ENCODE measurements at places on chromosomes 12 and 14.

DNA sequence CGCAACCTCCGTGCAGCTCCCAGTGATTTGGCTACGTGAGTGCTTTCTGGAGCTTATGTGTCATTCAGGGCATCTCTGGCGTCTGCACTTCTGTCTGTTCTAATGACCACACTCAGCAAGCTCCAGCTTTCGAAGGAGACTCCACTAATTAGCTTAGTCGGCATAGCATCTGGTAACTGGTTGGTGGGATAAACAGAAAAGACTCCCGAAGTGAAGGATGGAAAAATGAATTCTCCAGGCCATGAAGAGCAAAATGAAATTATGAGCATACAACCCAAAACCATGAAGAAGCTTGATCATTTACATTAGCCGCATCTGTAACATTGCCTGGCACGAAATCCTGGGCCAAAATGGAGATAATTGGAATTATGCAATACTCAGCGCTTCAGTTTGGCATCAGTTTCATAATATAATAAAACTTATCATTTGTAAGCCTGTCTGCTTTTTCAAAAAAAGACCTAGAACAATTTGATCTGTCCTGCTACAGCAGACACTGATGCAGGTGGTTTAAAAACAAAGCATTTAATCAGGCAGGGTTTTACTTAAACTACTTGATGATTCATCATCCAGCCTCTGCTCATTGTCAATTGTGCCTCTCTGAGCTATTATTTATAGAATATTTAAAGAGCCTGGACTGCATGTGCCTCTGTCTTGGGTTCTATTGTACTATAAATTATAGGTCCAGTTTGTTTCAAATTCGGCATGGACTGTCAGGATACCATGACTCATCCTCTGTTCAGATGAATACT, 87.4 kb downstream of the SYT1 start:
- no peak for DNase-seq

GRCh38 chr14:77746064-77746702, 14.8 kb downstream of the SNW1 start:
- DNase-seq = no peak

- no peak for DNase-seq
Measured at GRCh38 chr14:98701377-98701776, 570.6 kb downstream of the BCL11B start.

GRCh38 chr12:100995201-100995600, 200.6 kb downstream of the ANO4 start:
- no peak for DNase-seq

GRCh38 chr12:123961585-123962345, 10.9 kb downstream of the CCDC92 start:
- DNase-seq = no peak

- no peak for DNase-seq
Measured at GRCh38 chr12:41188841-41189394, 798 bp downstream of the PDZRN4 start.

- no peak for DNase-seq
Measured at GRCh38 chr14:41663473-41663850, 56.8 kb downstream of the LRFN5 start.

DNA sequence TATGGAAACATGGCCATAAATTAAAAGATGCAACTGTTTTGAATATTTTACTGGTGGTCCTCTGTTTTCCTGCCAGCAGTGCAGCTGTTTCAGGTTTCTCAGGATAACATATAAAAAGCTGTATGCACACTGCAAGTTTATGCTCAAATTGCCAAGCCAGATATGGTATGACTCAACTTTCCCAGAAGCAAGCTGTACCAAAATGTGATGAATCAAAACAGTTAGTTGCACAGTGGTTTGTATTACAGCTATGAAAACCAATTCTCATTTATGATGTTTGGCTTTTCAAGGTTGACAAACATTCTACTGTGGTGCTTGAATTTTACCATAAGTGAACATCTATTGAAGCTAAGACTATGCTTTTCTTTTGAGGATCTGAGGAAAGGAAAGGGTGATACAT, 15.5 kb downstream of the TRMT5 start:
- no peak for DNase-seq

DNA sequence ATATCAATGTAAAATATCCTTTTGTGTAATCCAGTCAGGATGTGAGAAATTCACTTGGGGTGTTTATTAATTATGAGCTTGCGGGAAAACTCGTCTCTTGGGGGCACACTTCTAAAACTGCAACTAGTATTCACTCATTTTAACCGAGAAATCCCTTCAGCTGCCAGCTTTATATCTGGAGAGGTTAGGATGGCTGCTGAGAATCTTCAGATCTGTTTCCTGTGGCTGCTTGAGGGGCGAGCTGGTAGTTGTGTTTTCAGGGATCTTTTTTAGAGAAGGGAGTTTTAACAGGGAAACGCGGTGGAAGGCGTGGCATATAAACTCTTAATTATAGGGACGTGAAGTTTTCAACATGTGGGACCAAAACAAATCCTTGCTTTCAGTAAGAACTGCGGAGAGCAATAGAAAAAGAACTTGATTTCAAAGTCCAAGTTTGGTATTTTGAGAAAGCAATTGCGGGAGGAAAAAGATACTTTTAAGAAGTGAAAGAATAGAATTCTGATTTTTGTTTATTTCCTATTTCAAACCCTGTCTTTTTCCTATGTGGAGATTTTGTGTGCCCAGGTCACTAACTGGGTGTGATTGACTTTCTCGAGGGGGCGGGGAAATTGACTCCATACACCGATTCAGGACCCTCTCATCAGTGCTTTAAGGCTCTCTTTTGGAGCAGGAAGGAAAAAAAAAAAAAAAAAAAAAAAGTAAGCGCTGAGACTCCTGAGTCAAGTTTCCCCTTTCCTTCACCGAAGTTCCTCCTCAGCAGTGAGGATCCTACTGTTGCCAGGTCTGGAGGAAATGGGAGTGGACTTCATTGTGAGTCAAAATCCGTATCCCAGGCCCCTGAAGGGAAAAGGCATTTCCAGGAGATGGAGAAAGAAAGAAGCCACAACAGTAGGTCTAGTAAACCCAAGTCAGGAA, 1.1 kb downstream of the PPFIBP1 start:
- DNase-seq = no peak

DNA sequence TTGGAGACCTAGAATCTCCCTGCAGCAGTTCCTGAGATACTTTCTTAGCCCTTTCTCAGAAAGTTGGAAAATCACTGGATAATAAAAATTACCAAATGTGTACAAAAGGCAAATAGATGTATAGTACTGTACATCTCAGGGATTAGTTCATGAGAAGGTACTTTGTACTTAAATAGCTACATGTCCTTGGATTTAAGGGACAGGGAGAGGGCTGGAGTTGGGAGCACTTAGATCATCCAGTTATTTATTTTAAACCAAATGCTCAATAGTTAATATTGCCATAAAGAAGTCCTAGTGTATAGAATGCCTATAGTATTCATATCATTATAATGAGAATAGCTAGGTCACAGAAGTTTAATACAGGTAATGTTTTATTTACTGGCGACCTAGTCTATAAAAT, 13.4 kb downstream of the CDKN3 start:
- DNase-seq = no peak

DNA sequence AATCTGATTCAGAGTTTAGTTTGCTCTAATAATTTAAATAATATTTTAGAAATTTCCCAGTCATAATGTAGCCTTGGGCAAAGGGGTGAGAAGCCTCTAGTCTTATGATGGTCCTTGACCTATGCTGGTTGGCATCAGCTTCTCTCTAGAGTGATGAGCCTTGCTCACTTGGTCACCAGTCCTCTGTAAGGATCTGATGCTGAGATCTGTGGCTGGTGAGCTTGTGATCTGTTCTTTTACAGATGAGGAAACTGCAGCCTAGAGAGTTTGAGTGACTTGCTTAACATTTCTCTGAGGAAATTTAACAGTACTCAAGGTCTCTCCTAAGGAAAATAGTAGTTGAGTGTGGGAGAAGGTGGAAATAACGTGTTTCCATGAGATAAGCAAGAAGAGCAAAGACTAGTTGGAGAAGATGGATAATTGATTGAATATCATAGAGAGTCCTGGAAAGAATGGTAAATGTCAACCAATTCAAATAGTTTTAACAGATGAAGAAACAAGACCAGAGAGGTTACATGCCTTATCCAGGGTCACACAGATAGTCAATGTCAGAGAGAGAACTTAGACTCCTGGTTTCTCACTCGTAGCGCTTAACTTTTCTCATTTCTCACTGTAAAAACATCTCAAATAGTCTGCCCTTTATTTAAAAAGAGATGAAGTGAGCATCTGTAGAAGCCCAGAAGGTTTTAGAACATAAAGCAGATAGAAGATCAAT, 89.7 kb upstream of the ETV6 start:
- DNase-seq = no peak

GRCh38 chr12:49582201-49582600, 14.3 kb upstream of the MCRS1 start:
- no peak for DNase-seq

DNA sequence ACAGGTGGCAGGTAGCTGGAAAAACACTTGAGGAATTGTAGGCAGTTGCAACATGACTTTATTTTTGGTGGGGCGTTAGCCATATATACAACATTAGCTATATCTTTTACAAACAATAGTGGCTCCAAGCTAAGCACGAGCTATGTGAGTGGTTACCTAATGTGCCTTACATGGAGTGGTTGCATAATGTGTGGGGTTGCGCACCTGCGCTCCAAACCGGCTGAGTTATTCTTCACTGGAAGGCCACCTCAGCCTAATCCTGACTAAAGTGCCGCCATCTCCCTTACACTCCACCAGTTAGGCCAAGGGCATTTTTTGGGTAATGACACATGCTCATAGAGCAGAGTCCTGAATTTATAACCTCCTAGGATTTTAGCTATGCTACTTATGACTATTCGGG, 31.8 kb upstream of the G2E3 start:
- no peak for DNase-seq

DNA sequence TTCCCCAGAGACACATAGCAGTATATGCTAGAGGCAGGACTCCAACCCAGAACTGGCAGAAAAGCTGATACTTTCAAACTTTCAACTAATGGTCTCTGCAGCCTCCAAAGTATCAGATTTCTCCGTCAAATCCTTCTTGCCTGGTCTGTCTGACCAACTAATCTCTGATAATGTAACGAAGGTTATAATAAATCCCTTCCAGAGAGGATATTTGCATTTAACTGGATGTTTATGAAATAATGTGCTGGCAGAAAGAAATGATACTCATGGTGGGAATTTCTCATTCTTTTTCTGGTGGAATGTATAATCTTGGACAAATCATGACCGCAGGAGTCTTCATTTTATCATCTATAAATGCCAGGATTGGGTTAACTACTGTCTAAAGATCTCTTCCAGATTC, 860.3 kb downstream of the DIO2 start:
- no peak for DNase-seq

- no peak for DNase-seq
Measured at GRCh38 chr12:54954801-54955200, 29.8 kb downstream of the TESPA1 start.

GRCh38 chr12:124542021-124542949, 25.1 kb downstream of the NCOR2 start:
- DNase-seq = no peak

DNA sequence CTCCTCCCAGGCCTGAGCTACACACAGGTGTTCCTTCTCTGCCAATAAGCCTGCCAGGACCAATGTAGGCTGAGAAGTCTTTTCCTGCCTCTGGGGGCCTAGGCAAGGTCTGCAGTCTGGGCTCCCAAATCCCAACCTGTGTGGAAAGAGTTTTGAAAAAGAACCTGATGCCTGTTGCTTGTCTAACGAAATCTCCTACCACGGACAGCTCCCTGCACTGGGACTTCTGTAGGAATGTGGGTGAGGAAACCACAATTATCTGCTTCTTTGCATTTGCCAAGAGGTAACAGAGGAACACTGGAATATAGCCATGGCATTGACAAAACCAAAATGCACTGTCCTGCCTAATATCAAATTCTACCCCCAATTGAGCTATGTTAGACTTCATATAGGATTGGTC, 877.0 kb upstream of the TMEM132C start:
- no peak for DNase-seq

- DNase-seq = no peak
Measured at GRCh38 chr12:107759410-107759809, 1.5 kb downstream of the PRDM4 start.
